CD4-positive, alpha-beta T cell treated with Interleukin-17A for 4 hours (primary cell): ENCODE measurements at places on chromosomes 3 and 15.

DNA sequence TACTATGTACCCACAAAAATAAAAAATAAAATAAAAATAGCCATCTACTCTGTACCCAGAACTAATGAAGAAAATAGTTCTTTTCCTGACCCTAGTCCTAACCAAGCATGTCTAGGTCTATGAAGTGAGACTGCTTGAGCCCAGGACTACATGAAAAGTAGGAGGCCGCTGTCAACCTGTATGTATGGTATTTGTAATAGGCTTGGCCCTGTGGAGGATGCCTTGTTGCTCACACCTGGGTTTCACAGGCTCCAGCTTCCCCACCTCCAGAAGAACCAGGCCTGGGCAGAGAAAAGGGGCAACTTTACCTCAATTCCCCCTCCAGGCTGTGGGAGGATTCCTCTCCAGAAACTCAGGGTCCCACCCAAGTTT is 6.8 kb upstream of the PKM start:
- DNase-seq: peak; percentile 10

- no peak for DNase-seq
Observed at GRCh38 chr3:55305696-55306485, 181.2 kb downstream of the WNT5A start.

DNA sequence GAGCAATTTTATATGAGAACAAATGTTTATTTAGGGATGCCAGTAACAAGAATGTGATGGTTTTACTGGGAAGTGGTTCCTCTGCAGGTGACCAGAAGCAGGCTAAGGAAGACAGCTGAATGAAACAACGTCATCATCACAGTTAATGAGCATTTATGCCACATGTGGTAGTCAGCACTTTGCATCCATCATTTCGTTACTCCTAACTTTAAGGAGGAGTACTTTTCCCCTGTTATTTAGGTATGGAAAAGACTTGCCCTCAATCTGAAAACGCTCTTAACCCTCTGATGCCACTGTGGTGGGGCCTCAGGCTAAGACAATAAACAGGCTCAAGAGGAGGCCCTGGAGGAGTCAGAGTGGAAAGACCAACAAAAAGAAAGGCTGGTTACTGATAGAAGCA is 31.2 kb downstream of the INTS14 start:
- DNase-seq: no peak

DNA sequence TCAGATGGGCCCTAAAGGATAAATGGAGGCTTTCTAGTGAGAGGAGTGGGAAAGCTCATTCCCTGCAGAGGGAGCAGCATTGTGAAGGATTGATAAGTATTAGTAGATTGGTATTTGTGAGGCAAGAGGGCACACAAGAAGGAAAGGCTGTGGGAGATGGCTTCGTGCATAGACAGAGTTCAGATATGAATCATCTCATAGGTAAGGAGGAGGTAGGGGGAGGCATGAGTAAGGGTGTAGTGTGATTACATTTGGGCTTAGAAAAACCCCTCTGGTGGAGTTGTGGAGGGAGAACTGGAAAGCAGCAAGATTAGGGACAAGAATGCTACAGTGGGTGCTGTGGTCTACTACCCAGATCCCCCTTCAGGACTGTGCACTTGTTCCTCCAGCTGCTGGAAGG is 29.6 kb downstream of the ONECUT1 start:
- no peak for DNase-seq

GRCh38 chr15:25778161-25778560 is 85.0 kb downstream of the ATP10A start:
- no peak for DNase-seq
